ENCODE measurements at places on chromosomes 7 and 10.

- DNase-seq, result no peak
Measured at GRCh38 chr7:1238450-1238882, 5.8 kb downstream of the UNCX start.

- no peak for DNase-seq
Measured at GRCh38 chr7:55465691-55466090, 100.6 kb downstream of the LANCL2 start.

DNA sequence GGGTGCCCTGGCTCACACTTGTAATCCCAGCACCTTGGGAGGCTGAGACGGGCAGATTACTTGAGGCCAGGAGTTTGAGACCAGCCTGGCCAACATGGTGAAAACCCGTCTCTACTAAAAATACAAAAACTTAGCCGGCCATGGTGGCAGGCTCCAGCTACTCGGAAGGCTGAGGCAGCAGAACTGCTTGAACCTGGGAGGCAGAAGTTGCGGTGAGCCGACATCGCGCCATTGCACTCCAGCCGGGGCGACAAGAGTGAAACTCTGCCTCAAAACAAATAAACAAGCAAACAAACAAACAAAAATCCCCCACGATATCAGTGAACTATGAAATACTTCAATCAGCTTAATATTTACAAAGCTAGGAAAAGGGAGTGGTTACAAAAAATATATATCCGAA lies 382.3 kb upstream of the KCND2 start:
- no peak for DNase-seq

- no peak for DNase-seq
Measured at GRCh38 chr10:98880971-98881370, 354.7 kb downstream of the HPSE2 start.

DNA sequence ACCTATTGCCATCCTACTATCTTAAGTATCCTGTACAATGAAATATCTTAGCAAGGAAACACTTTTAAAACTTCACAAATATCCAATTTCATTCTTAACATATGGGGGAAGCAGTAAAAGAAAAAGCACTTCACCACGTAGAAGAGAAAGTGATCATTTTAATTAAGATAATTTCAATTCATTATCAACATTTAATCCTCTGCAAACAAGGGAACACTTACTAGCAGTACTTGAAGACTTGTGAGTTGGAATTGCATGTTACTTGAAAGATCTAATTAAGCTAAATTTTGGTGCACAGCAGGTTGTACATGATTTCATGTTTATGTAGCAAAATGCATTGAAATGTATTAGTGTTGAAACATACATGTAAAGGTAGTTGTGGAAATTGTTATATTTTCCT lies 20.8 kb upstream of the CCAR1 start:
- no peak for DNase-seq

- no peak for DNase-seq
Measured at GRCh38 chr7:114086914-114087652, 168.3 kb upstream of the PPP1R3A start.

DNA sequence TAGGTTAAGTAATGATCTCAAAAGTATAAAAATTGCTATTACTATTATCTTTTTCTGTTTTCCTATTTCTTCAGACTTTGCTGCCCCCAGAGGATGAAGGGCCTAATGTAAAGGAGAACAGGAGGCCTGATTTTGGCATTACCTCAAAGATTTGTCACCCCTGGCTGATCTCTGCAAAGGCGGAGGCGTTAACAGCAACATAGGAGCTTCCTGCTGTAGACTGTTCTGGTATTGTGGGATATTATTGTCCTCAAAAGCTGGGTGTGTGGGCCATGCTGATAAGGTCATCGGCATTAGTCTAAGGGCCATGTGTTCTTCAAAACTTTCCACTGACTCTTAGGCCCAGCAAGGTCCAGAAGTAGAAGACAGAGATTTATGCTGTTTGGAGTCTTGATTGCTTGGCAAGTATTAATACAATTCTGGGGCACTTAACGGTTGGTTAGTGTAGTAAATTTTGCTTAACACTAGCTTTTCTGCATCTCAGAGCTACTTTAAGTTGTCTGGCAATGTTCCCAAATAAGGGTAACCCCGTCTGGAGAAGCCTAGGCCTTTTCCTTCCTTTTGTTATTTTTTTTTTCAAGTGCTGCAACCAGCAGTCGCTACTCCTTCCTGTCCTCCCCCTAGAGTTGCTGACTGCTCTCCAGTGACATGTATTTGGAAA lies 14.0 kb upstream of the ENTPD1 start:
- no peak for DNase-seq

All from stimulated activated CD8-positive, alpha-beta memory T cell treated with anti-CD3 and anti-CD28 coated beads, Interleukin-15, amount 100 ng/mL, for 4 hours (primary cell).